Activated T-helper 2 cell treated with anti-CD3 and anti-CD28 coated beads, Interferon-gamma antibody, Interleukin-2, Interleukin-4, amounts not matched to agents 10 μg/mL and 5 μg/mL and 100 μg/mL, durations not matched to agents 14 hours and 24 hours and 36 hours (primary cell): ENCODE measurements at places on chromosomes 1 and 21. TPM values are rescaled to one million over a fixed set of nuclear protein-coding genes. Genes with fewer than 3 reads are reported as not detected.

The UBL4B gene
- not detected in 2 replicates for total RNA-seq

The CLDN17 gene
- not detected in 2 replicates for total RNA-seq

DNA sequence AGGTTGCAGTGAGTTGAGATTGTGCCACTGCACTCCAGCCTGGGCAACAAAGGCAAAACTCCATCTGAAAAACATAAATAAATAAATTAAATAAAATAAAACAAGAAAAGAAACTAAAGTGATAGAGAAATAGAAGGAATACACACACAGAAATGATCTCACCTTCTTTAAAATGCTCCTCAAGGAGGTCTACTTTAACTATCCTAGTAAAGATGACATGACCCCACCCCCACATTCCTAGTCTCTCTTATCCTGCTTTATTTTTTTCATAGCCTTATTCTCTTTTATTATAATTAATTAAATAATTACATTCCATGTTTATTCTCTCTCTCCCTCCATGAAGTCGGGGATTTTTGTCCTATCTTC lies 18.0 kb upstream of the CR1L start:
- no peak for DNase-seq

- DNase-seq = no peak
These were observed 27.5 kb downstream of the ARID1A start for GRCh38 chr1:26723013-26723991.

GRCh38 chr1:25064465-25065240 lies 134.6 kb upstream of the RUNX3 start:
- DNase-seq = no peak

- no peak for DNase-seq
These were observed 179.2 kb downstream of the ATG4C start for GRCh38 chr1:62962901-62963776.

DNA sequence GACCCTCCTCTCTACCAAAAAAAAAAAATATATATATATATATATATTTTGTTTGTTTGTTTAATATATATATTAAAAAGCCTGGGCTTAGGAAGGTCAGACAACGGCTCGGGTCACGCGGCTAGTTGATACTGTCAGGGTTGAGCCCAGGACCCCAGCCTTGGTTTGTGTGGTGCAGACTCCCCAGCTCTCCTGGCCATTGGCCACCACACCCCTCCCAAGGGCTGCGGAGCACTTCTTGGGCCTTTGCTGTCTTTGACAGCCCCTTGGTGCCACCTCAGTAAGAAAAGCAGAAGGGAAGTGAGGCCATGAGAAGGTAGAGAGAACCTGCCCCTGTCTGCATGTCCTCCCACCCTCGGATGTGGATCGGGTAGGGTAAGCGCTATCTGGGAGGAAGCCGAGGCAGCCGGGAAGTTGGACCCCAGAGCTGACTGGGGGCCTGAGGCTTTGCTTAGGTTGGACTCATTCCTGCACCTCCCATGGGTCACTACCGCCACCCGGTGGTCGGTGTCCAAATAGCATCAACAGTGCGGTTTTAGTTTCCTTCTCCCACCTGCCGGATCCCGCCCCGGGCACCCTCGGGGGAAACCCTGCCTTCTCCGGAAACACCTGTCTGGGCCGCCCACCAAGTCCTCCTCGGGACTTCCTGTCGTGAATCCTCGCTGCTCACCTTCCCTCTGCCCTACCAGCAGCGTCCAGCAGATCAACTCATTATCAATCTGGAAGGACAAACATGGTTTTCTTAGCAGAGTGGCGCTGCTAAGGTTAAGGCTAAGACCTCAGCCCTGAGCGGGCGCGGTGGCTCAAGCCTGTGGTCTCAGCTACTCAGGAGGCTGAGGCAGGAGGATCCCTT lies 29.8 kb upstream of the GNPAT start:
- DNase-seq = peak; percentile 81

DNA sequence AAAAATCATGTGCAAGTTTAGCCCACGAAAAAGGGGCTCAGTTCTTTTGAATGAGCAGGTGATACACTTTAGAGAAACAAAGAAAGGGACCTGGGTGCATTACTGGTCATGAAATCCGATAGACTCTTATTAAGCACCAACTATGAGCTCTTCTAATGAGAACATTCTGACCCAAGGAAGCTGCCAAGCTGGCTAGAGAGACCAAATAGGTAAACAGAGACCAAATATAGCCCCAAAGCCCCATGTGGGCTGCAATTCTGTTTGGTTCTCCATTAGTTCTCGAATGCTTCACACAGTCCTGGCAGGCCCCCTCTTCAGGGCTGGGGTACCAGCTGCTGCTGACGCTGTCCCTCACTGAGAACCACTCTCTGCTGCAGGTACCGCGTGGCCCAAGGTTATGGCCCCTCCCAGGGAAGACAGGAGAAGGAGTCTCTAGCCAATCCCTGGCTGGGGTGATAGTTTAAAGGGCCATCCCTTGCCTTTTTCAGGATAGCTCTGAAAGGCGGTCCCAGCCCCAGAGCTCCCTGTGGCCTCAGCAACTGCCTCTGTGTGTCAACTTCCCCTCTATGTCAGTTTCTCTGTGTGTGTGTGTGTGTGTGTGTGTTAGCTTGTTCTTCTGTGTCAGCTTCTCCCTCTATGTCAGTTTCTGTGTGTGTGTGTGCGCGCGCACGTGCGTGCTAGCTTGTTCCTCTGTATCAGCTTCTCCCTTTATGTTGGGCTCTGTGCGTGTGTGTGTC lies 7.1 kb upstream of the UBXN10 start:
- DNase-seq = no peak

GRCh38 chr1:14476170-14476955 lies 122.1 kb upstream of the KAZN start:
- DNase-seq = no peak

- DNase-seq = no peak
These were observed 5.2 kb upstream of the HSD3B2 start for GRCh38 chr1:119409731-119410130.

DNA sequence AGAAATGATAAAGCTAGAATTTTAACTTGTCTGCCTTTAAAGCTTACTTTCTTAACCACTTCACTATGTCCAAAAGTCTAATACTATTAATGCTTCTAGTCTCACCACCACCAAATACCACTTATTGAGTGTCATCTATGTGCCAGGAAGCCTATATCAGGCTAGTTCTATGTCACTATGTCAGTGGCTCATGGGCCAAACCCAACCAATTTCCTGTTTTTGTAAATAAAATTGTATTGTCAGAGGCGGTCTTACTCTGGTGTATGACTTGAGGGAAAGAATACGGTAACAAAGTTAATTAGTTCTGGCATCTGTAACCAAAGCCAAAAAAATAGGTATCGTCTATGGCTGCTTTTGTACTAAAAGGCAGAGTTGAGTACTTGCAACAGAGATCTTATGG lies 14.8 kb downstream of the F5 start:
- DNase-seq = no peak
